ENCODE measurements at places on chromosomes 1 and 21.

GRCh38 chr1:10903421-10903820 lies 107.0 kb upstream of the CASZ1 start:
- no peak for DNase-seq

DNA sequence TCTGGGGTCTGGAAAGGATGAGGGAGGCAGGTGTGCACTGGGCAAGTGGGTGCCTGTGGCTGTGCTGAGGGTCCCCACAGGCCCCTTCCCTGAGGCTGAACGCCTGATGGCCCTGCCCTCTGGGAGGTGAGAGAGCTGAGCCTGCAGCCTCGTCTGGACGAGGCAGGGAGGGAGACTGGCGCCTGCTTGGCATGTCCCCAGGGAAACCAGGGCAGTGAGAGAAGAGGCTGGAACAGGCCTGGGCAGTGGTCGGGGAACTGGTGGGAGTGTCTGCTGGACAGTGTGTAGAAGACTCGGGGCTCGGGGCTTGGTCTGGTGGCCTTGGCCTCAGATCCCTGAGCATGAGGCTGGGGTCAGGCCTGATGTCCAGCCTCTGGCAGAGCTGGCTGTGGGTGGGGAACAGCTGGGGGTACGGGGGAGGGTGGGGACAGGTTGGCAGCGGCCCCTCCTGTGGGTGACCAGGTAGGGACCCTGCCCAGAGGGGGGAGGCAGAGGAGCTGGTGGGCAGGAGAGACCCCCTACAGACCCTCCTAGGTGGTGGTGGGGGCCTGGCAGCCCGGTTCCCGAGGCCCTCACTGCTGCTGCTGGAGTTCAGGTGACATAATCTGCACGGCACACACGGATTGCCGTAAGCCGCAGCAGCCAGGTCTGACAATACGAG lies 30.8 kb upstream of the PLCH2 start:
- no peak for DNase-seq

GRCh38 chr1:2346691-2347408 lies 44.5 kb downstream of the MORN1 start:
- DNase-seq, result no peak

- DNase-seq, result no peak
These were observed 320.1 kb downstream of the LMX1A start for GRCh38 chr1:165036403-165036802.

GRCh38 chr1:227227761-227228160 lies 90.5 kb downstream of the CDC42BPA start:
- no peak for DNase-seq

GRCh38 chr1:213573648-213574009 lies 414.1 kb upstream of the PROX1 start:
- DNase-seq, result no peak

DNA sequence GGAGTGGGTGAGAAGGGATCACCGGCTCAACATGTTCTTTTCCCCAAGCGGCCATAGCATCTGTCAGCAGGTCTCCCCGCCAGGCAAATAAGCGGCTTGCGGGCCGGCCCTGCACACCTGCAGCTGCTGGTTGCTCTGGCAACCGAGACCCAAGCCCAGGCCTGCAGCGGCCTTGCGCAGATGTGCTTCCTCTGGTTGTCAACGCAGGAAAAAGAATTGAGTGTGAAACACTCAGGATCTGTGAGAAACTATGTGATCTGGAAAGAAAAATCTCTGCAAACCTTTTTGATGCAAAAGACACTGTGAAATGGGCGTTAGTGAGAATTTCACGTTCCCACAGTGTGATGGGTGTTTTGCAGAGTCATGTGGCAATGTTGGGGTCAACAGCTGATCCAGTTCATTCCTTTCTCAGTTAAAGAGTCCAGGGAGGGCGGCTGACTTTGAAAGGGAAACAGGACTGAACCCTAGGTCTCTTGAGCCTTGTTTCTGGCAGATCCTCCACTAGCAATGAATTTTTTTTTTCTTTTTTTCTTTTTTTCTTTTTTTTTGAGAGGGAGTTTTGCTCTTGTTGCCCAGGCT lies 28.4 kb downstream of the TOMM20 start:
- no peak for DNase-seq

DNA sequence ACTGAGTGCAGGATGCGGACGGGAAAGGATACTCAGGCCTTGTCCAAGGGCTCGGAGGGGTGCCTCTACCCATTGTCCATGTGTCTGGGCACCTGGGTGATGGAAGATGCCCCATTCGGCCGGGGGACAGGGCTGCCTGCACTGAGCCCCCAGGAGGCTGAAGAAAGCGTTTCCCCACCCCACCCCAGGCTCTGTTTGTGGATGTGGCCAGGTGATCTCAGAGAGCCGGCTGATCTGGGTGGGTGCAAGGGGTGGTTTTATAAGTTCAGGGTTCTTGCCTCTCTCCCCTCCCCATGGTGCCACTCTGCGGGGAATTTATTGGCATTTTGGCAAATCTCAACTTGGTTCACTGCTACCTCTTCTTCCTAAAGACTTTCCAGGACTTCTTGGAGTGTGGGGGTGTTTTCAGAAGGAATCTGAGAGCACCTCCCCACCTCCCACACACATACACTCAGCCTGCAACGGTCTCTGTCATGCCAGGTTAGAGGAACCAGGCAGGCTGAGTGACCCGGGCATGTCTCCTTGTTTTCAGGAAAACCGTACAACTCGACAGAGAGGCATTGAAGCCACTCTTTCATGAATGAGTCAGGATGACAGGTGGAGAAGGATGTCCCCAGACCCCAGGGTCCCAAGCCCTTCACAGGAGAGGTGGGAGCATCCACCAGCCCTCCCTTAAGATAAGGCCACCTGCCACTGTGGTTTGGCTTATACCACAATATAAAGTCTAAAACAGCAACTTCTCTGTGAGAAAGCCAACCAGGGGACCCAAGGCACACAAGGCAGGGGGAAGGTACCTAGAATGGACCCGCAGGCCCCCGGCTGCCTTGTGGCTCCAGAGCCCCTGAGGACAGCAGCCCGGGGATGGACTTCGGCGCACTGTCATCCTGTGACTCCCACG lies 174.9 kb downstream of the ETS2 start:
- peak; percentile 14 for DNase-seq

GRCh38 chr1:195185321-195185720 lies 1422.9 kb downstream of the KCNT2 start:
- no peak for DNase-seq

- no peak for DNase-seq
These were observed 35.1 kb downstream of the SLC44A5 start for GRCh38 chr1:75575837-75576236.

DNA sequence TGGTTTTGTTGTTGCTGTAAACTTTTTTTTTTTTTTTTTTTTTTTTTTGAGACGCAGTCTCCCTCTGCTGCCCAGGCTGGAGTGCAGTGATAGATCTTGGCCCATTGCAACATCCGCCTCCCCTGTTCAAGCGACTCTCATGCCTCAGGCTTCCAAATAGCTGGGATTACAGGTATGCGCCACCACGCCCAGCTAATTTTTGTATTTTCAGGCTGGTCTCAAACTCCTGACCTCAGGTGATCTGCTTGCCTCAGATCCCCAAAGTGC lies 78.9 kb upstream of the SLC45A1 start:
- DNase-seq, result no peak

DNA sequence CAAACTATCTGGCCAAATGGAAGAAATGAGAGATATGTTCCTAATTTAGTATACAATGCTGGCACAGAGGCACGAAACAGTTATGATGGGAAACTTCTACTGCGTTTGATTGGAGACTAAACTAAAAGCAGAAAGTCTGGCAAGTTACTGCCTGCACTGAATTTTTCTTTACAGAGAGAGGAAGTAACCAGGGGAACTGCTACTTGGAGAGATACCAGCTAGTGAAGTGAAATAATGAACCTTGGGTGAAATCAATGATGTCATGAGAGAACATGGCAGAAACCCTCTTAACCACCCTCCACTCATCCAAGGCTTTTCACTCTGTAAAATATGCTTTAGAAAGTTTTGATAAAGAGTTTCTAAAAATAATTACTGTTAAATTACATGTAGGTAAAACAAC lies 29.3 kb downstream of the NIBAN1 start:
- DNase-seq, result no peak

DNA sequence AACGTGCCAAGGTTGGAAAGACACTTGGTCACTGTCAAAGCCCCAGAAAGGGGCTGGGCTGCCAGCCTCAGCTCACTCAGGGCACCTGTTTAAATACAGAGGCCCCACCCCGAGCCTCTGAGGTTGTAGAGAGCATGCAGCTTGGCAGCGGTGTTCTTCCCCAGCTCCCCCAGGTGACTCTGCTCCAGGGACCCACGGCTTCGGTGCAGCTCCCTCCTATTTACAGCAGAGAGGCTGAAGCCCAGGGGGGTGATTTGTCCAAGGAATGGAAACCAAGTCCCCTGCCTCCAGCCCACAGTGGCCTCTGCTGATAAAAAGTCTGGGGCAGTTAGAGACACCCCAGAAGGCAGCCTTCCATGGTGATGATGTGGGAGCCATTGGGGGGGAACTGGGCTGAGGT lies 9.1 kb upstream of the C1QA start:
- DNase-seq, result no peak

- DNase-seq, result no peak
These were observed 119.5 kb downstream of the NTMT2 start for GRCh38 chr1:170265234-170265633.

DNA sequence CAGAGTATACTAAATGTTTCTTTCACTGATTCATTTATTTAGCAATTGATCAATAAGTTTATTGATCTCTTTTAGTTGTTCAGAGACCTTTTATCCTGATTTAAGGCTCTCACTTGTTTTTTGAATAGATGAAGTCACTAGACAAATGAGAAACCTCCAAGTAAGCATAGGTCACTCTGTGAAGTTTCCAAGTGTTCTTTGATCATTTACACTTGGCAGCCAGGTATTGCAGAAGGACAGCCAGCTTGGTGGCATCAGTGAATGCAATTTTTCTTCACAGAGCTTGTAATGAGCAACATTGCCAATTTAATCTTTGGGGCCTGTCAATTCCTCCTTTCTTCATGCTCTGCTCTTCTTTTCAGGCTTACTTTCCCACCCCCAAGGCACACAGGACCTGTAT lies 413.0 kb downstream of the OMA1 start:
- no peak for DNase-seq

- DNase-seq, result no peak
These were observed 45.2 kb upstream of the FMO2 start for GRCh38 chr1:171139890-171140289.

GRCh38 chr1:58741678-58742553 lies 41.9 kb downstream of the JUN start:
- DNase-seq, result no peak

DNA sequence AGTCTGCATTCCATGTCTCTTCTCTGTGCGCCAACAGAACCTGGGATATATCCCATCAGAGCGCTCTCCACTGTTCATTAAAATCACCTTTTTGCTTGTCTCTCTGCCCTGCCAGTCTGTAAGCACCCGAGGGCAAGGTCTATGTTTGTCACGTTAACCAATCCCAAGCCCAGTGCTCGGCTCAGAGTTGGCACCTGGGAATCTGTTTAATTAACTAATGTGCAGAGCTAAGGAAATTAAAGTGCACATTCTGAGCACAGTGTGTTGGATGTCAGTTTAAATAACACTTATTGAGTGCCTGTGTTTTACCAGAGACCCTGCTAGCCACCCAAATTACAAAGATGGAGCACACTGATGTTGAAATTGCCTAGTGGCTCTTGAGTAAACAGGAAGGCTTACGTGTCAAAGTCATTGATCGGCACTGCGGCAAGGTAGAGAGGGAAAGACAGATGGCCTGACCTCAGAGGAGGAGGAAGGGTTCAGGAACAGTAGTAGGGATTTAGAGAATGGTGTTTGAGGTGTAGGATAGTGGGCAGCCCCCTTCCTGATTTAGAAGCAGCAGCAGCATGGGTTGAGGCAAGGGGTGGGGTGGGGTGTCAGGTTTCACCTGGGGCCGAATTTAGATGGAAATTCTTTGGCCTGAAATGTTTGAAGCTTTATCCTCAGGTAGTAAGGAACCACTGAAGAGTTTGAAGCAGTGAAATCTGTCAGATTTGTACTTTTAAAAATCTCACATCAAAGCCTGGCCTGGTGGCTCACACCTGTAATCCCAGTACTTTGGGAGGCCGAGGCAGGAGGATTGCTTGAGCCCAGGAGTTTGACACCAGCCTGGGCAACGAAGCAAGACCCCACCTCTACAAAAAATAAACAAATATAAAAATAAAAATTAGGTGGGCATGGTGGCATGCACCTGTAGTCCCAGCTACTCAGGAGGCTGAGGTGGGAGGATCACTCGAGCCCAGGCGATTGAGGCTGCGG lies 7.7 kb downstream of the ARMH1 start:
- no peak for DNase-seq

- DNase-seq, result peak; percentile 41
These were observed 43.6 kb upstream of the PDE9A start for GRCh38 chr21:42609811-42610210.

DNA sequence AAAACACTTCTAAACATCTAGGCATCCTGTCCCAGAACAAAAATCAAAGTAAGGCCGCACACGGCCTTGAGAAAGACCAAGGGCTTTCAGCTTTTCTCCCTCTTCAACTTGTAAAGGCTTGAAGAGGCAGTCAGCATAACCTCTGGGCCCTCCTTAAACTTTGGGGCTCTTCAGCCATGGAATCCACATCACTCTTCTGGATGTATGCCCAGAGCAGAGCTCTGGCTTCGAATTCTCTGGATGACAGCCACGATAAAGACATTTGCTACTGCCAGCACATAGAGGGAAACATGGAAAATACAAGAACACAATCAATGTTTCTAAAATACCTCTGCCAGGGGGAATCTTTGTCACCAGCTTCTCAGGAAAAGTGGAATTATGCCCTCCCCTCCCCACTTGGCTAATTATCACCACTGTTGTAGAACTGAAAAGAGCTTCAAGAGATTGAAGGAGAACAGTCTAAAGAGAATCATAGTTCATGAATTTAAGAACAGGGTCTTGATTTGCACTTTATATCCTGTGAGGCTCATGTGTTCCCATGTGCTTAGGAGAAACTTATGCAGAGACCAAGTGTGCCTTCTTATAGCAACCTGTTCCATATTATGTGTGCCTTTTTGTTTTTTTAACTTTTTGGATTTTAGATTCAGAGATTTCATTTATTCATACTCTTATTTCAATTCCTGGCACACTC lies 39.0 kb upstream of the DPT start:
- DNase-seq, result no peak

GRCh38 chr1:165387961-165388360 lies 31.4 kb upstream of the LMX1A start:
- no peak for DNase-seq

GRCh38 chr1:155294520-155295182 lies 6.6 kb downstream of the PKLR start:
- no peak for DNase-seq

DNA sequence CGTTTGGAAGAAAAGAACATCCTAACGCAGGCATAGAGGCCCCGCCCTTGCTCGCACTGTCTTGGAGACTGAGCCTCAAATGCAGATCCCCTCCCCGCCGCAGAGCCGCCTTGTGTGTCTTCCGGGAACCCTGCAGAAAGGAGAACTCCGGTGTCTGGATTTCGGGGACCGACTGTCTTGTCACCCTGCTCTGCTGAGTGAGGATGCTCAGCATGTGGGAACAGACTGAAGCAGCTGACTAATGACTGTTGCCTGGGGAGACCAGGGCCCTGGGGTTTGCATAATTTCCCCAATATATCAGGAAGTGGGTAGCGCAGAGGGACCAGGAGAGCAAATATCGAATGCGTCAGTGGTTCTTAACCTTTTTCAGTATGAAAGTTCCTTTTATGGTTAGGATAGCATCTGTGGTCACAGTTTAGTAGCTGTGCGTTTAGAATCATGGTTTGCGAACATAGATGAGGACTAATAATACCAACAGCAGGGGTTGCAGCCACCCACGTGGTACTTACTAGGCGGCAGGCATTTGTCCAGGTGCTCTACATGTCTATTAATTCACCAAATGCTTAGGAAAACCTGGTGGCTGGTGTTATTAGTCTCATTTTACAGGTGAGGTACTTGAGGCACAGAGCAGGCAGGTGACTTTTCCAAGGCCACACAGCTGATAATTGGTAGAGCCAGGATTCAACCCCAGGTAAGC lies 14.3 kb downstream of the GPR137B start:
- DNase-seq, result no peak

GRCh38 chr1:66352792-66353191 lies 181.2 kb upstream of the SGIP1 start:
- DNase-seq, result no peak
